SJSA1 (cell line): ENCODE measurements at places on chromosomes 5 and 9.

DNA sequence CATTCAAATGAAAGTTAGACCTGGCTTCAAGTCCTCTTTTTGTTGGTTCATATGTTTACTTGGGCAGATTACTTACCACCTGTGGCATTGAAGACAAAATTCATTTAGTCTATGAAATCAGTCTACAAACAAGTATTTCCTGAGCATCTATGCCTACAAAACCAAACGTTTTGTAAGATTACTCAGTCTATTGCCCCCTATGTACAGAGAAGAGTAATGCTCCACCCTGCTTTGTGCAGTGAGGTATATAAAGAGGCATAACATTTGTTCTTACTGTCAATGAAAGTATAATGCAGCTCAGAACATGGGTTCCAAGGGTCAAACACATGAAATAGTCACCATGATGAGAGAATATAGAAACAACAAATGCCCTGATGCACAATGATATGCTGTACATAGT lies 580.7 kb downstream of the KIF4B start:
- no peak for DNase-seq

- peak; percentile 13 for DNase-seq
Observed at GRCh38 chr5:50958852-50959457, 292.5 kb downstream of the PARP8 start.

DNA sequence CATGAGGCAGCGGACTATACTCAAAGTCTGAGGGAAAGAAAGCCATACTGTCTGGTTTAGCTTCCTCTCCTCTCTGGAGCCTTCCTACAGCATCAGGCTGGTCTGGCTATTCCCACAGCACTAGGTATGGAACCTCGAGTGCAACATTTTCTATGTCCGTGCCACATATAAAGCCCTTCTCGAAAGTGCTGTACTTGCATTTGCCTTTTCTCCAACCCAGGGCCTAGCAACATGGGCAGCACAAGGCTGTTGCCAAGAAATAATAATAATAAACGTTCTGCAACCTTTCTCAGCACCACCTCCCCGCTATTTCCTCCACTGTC lies 804 bp downstream of the MED10 start:
- DNase-seq: no peak

- peak; percentile 78 for DNase-seq
Observed at GRCh38 chr5:141664733-141665461, 13.7 kb upstream of the FCHSD1 start.

DNA sequence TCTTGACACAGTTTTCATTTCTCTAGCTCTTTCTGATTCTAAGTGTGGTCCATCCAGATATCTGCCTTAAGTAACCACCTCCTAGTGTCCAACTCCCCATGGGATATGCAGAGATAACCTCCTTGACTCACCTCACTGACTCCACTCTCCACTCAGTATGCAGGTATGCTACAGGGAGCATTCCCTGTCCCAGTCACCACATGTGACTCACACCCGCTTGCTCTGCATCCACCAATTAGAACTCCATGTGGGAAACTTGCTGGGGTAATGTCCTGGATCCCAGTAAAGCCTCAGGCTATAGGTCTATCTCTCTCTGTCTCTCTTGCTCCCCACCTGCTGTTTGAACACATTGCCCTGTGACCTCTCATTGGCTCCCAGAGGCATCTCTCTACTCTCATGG lies 563.9 kb downstream of the HTR1A start:
- no peak for DNase-seq

DNA sequence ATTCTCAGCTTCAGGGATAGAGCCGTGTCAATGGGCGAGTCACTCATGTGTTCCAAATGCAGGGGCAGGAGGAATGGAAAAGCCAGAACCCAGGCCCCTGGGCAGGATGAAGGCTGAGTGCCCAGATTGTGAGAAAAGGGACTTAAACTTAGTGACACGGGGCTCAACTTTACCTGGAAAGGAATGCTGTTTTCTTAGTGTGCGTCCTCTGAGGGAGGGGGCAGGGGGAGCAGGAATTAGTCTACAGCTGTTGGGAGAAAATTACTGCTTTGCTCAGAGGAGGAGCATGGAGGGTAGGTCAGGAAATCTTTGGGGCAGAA lies 14.6 kb downstream of the HK3 start:
- DNase-seq: no peak

GRCh38 chr5:1782385-1783215 lies 17.0 kb downstream of the MRPL36 start:
- no peak for DNase-seq

GRCh38 chr5:56471707-56472106 lies 238.6 kb upstream of the ANKRD55 start:
- DNase-seq: no peak

DNA sequence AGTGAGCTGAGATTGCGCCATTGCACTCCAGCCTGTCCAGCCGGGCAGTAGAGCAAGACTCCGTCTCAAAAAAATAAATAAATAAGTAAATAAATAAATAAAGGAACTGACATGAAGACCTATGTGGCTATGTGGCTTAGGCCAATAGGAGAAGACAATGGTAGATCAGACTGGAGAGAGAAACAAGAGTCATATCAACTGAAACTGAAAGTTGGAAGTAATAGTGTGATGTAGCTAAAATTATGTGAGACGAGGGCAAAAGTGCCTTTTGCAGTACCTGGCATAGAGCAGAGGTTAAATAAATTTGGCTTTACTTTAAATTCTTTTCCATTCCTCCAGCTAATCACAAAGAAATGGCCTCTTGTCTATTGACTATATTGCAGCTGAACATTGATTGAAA lies 7.3 kb downstream of the FBP2 start:
- DNase-seq: no peak

DNA sequence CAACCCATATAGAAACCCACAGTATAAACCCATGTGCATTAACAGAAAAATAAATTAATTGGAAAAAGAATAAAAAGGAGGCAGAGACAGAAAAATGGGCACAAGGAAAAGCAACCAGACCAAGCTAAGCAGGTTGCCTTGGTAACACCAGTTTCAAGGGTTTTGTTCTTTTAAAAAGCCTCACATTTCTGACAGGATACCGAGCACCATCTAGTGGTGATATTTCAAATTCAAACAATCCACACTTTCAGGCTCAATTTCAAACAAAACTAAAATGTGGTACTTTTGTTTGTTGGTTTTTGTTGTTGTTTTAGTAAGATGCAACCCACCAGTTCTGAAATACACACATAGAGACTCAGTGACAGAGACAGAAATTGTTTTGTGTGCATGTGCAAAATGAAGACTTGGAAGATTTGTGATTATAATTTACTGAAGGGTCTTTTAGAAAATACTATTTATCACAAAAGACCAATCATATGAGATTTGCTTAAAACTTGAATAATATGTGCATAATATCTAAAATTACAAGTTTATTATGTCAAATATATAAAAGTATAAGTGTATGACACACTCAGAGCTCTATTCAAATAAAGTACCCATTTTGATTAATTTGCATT lies 318.2 kb downstream of the SLCO4C1 start:
- no peak for DNase-seq

DNA sequence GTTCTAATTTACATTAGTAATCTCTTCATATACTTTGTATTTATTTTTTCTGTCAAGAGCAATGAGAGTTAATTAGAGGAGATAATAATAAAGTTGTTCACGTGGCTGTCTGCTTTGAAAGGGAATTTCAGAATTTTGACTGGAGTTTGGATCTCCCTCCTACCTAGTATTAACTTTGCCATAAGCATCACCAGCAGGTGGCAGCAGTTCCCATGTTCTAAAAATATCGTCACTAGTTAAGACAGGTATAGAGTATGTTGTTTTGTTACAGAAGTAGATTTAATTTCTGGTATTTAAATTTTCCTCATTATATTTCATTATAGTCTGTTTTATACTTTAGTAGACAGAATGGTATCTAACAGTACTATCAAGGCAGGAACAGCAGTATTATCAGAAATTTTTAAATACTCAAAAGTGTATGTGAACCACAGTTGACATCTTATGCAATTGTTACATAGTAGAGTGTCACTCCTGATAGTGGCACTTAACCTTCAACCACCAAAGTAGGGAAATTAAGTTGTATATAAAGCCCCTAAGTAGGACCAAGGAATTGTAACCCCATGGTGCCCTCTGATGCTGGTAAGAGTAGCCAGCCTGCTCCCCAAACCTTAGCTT lies 20.4 kb downstream of the GNPDA1 start:
- DNase-seq: peak; percentile 69

- DNase-seq: peak; percentile 43
Observed at GRCh38 chr5:60843936-60844905, at the start of gene ELOVL7. ELOVL7 (minus strand) TSS chr5:60844269; CDS start chr5:60787397, 56,872 bp downstream.

GRCh38 chr9:123551734-123552133 lies 195.7 kb downstream of the CRB2 start:
- no peak for DNase-seq

- DNase-seq: no peak
Observed at GRCh38 chr5:170638051-170638450, 134.2 kb downstream of the KCNIP1 start.

DNA sequence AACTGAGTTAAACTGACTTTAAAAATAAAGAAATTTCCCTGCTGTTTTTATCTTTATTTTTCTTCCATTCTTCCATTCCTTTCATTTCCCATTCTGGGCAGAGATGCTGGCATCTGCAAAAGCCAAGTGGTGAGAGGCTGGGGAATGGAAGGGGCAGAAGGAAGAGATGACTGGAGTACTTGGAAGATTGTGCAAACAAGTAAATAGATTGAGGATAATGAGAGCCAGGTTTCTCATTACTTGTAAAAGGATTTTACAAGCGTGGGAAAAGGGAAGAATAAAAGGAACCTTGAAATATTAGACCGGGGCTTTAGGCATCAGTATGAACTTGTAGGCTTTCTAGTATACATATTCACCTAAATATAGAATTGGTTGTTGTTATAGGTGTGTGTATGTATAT lies 341.2 kb downstream of the CAAP1 start:
- DNase-seq: no peak

DNA sequence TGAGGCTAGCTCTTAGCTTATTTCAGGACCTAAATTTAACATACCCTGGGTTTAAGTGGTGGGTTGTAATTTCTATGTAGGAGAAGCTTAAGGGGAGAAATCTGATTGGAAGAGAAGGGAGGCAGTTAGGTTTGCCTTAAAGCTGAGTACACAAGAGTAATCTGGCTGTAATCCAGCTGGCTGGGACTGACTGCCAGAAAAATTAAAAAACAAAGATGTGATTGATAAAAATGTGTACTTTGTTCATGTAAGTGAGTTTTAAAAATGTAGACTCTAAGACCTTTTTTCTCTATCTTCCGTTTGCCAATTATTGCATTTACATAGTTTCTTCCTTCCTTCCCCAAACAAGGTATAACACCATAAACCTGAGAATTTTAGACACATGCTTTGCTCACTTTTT lies 17.5 kb upstream of the MSMP start:
- DNase-seq: no peak

- DNase-seq: no peak
Observed at GRCh38 chr5:177981296-177982071, 14.6 kb downstream of the PROP1 start.

GRCh38 chr5:165881259-165881658 lies 2375.8 kb downstream of the MAT2B start:
- no peak for DNase-seq

DNA sequence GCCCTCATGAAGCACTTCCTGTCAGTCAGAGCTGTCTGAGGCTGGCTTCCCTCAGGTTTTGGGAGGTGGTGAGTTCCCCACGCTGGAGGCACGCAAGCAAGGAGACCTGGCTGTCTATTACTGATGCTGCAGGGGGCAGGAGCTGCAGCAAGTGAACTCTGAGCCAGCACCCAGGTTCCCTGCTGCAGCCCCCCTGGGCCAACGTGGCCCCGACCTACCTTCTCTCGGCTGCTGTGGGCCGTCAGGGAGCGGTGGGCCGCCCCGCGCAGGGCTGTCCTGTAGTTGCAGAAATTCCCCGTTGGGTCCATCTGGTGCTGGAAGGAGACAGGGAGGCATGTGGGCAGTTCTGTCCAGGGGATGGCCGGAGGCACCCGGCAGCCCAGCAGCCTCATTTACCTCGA lies 46.8 kb upstream of the RNF130 start:
- no peak for DNase-seq

DNA sequence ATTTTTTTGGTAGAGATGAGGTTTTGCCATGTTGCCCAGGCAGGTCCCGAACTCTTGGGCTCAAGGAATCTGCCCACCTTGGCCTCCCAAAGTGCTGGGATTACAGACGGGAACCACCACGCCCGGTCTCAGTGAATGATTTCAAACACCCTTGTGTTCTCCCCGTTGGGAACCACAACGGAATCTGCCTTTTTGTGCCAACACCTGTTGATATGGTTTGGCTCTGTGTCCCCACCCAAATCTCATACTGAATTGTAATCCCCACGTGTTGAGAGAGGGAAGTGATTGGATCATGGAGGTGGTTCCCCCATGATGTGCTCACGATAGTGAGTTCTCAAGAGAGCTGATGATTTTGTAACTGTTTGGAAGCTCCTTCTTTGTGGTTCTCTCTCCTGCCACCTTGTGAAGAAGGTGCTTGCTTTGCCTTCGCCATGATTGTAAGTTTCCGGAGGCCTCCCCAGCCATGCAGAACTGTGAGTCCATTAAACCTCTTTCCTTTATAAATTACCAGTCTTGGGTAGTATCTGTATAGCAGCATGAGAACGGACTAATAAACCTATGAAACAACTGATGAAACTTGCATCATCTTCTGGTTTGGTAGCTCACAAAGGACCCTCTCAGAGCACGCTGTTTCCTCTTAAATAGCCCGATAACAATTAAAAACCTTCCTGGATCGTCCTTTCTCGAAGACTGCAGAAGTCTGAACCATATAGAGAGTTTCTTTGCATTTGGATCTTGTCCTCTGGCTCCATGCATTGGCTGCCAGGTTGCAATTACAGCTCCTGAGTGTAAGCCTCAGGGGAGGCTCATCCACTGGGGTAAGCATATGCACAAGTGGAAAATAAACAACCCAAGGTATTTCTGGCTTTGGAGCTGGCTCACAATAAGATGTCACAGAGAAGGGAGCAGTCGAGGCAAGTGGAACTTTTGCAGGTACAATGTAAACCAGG lies 91.5 kb downstream of the SPRY4 start:
- no peak for DNase-seq

- no peak for DNase-seq
Observed at GRCh38 chr9:131670247-131671132, 69.4 kb downstream of the RAPGEF1 start.

DNA sequence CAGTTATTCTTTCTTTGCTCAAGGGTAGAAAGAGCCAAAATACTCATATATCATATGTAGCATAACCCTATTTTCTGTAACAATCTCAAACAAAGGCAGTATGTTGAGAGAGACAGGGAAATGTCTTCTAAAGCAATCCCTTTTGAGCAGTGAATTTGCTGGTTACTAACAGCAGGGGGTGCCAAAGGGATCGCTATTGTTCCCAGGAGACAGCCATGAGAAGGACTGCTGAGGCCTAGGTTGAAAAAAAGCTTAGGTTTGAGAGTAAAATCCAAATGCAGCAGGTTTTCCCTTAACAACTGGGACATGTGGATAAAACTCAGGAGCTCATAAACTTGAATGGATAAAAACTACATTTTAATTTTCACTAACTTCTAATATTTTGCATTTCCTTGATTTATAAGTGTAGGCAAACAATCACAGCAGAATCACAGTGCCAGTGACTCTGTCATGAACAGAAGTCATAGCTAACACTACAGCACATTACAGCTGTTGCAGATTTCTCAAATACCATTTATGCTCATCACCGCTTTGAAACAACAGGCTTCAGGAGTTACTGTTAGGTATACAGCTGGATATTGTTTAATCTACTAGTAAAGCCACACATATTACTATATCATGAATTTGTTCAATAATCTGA lies 148.4 kb downstream of the MAPKAP1 start:
- peak; percentile 59 for DNase-seq

- no peak for DNase-seq
Observed at GRCh38 chr5:111234125-111234524, 9.9 kb downstream of the CAMK4 start.
